Endothelial cell (in vitro differentiated cells): ENCODE measurements at places on chromosomes 2 and 18.

DNA sequence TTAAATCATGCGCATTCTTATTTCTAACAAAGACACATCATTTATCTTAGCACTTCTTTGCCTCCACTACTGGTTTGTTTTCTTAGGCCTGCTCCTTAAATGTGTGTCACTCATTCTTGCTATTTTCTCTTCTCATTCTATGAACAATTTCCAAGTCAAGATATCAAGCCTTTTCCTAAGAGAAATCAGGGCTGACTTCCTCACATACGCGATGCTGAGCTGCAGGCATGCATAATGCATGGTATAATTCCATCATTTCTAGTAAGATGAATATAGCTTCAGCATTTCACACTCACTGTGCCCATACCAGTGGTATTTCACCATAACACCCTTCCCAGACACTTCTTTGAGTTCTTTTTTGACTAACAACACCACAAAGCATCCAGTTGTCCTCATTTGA lies 838.9 kb upstream of the DDX18 start:
- DNase-seq, result no peak

DNA sequence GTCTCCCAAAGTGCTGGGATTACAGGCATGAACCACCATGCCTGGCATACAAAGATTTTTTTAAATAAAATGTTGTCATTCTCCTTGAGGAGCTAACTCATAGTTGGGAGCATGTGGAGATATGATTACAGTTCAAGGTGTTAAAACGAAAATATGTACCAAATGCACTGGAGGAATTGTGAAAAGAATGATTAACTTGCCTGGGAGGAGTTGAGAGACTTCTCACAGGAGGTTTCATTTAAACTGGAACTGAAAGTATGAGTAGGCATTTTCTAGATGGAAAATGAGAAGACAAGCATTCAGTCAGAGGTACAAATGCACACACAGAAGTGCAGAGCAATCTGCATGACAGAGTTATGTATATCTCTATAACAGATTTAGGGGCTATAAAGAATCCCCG lies 126.6 kb upstream of the PDE1A start:
- no peak for DNase-seq

GRCh38 chr2:68059784-68060525 lies 2.8 kb downstream of the C1D start:
- DNase-seq, result no peak

DNA sequence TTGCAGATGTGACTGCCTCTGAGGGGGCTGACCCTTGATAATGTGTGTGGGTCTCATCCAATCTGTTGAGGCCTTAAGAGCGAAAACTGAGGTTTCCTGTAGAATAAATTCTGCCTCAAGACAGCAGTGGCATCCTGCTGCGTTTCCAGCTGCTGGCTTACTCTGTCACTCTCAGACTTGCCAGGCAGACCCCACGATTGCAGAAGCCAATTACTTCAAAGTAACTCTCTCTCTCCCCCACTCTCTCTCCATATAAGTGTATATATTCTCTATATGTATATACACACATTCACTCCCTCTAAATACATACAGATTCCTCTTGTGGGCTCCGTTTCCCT lies 152.5 kb upstream of the ALKAL2 start:
- DNase-seq, result no peak

DNA sequence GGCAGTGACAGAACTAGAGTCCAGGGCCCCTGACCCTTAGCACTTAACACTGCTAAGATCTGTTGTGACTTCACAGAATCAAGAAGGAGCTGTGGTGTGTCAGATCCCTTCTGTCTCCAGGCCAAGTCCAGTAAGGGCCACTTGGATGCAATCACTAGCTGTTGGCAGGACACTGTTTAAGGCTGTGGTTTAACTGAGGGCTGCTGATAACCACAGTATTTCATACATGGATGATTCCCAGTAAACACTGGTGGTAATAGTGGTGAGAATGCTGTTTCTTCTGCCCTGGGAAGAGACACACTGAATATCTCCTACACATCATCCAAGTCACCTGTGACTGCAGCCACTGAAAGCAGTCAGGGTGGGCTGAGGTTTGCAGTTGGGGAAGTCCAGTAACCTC lies 77.7 kb upstream of the FBXO11 start:
- DNase-seq, result no peak

- DNase-seq, result no peak
These were observed 469.3 kb downstream of the PLCL1 start for GRCh38 chr2:198273660-198274059.

DNA sequence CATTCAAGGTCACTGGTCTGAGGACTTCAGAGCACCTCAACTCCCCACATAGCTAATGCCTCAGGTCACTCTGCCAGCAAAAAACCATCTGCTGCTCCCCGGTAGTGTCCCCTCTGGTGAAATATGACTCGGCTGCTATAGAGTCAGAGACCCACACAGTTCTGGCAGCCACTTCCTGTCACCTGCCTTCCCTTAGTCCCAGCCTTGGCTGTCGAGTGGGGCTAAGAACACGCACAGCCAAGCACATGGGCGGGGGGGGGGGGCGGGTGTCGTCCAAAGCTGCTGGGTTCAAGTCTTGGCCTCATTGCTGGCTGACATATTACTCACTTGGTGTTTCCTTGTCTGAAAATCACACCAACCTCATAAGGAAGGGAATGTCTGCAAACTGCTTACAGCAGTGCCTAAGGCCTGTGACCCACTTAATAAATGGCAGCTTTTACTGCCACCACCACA lies 37.5 kb downstream of the POLR1A start:
- DNase-seq, result no peak

DNA sequence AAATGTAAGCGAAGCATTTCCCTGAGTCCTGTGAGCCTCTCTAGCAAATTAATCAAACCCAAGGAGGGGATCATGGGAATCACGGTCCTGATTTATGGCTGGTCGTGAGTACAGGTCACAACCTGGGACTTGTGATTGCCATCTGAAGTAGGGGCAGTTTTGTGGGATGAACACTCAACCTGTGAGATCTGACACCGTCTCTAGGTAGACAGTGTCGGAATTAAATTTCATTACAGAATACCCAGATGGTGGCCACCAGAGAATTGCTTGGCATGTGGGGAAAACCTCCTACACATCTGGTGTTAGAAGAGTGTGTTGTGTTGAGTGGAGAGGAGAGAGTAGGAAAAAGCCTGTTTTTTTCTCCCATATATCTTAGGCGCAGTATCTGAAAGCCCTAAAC lies 12.5 kb downstream of the CAPN14 start:
- no peak for DNase-seq

GRCh38 chr2:148342086-148342485 lies 302.5 kb upstream of the EPC2 start:
- DNase-seq, result no peak

GRCh38 chr18:13982126-13982525 lies 66.8 kb upstream of the MC2R start:
- peak; percentile 29 for DNase-seq

DNA sequence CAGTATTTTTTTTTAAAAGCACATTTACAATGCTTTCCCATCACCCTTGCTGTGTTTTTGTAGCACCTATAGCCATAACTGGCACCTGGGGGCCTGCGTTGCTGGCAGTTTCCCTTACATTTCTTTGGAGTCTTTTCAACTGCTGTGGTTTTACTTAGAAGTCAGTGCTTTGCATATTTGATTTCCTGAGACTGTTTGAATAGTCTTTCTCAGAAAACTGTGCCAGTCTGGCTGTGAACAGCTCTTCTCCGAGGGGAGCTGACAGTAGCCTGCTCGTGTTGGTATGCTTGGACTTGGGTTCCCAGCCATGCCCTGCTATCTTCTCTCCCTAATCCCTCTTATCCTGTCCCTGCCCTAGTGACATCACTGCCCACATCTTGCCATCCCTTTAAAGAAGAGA lies 81.5 kb downstream of the DPP4 start:
- DNase-seq, result no peak

DNA sequence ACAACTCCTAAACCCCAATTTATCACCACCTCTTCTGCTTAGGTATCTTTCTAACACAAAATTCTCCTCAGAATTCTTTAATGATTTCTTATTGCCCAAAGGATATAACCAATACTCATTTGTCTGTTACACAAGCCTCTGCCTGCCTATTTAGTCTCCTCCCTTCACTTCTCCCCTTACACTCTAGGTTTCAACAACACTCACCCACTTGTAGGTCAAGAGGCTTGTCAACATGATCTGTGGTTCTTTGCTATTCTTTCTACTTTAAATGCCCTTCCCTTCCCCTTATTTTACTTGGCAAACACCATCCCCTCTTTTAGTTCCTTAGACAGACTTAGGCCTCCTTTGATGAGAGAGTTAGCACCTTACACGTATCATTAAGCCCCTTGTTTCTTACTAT lies 69.0 kb upstream of the C2orf15 start:
- no peak for DNase-seq

DNA sequence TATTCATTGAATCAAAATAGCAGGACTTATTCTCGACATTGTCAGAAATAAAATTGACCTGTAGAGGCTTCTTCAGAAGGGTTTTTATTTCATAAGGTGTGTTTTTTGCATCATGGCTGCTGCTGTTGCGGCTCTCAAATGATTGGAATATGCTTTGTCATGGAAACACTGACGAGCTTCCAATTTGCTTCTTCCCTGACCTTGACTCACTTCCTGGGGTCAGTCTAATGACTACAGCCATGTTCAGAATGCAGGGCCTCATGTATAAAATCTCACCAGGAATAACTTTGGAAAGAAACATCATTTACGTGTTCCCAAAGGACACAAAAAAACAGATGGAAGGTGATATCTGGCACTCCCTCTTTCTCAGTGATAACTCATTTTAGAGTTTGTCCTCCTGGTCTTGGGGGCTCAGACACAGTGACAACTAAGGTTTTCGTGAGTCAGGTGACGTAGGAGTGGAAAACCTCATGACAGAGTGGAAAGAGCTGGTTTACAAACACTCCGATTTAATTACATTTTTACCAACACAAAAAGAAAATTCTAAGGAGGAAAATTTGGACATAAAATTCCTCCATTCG lies 467.0 kb upstream of the RAB12 start:
- no peak for DNase-seq

DNA sequence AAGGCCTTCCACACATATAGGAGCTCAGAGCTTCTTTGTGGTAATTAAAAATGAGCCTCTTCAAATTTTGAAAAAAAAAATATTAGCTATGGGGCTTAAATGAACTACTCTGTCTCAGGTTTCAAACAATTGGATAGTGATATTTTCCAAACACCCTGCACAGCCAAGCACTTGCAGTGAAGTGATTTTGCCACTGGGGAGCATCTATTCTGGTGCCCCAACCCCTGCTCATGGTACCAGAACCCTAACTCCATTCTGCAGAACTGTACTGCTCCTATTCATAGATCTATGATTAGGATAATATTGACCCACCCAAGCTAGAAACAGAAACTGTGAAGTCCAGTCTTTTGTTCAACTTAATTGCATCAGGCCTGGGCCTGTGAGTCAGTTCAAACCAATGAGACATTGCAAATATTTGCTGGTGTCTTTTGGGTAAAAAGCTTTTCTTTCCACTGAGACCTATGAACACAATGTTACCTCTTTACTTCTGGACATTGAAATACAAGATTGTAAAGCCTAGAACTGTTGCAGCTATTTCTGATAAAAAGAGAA lies 324.0 kb downstream of the GALNT13 start:
- DNase-seq, result no peak

GRCh38 chr2:145812165-145812554 lies 1292.2 kb upstream of the ZEB2 start:
- no peak for DNase-seq

- DNase-seq, result no peak
These were observed 1650.3 kb upstream of the CELF4 start for GRCh38 chr18:39215920-39216319.

GRCh38 chr2:30717081-30717650 lies 90.1 kb downstream of the CAPN13 start:
- DNase-seq, result no peak

GRCh38 chr2:71453404-71454220 lies at the start of gene DYSF:
DYSF (plus strand) TSS chr2:71453561.
- peak; percentile 63 for DNase-seq

DNA sequence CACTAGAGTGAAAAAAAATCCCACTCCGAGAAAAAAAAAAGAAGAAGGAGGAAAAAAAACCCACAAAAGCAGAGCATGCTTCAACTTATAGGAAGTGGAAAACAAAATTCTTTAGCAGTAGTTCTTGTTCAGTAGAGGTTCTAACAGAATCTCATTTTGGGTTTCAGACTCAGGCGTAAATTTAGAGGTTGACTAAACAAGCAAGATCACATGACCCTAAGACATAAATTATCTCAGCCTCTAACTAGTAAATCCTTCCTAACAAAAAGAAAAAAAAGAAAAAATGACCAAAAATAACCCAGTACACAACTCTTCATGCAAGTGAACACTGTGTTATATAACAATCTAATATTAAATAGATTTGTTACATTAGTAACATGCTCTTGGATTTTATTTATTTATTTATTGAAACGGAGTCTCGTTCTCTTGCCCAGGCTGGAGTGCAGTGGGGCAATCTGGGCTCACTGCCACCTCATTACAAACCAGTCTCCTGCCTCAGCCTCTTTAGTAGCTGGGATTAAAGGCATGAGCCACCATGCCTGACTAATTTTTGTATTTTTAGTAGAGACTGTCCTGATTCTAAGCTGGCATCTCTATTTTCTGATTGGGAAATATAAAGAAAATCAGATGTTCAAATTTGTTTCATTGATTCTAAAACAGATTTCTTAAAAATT lies 35.4 kb downstream of the PPP4R3B start:
- no peak for DNase-seq

DNA sequence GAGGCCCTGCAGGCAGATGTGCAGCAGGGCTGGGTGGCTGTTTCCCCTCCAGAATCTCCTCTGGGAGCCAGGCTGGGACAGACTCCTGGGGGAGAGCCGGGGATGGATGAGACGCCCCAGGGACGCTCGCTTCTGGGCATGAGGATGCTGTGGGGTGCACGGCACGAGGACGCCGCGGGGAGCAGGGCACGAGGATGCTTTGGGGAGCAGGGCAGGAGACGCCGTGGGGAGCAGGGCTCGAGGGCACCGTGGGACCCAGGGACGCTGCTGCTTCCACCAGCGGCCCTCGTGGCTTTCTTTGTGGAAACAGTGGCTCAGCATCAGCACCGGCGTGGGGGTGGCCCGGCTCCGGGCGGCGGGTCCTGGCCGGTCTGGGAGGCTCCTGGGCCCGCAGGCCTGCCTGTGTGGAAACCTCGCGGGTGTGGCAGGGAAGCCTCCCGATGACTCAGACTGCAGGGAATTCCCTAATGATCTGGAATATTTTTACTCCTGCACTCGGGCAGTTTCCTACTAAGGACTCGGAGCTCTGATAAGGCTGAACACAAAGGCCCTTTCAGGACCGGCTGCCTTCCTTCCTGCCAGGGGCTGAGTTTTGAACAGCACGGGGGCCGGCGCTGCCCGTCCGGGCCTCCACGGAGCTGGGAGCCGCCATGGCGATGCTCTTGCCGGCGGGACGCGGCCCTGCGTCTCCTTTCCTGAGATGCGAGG lies 62.6 kb downstream of the NFATC1 start:
- peak; percentile 58 for DNase-seq

DNA sequence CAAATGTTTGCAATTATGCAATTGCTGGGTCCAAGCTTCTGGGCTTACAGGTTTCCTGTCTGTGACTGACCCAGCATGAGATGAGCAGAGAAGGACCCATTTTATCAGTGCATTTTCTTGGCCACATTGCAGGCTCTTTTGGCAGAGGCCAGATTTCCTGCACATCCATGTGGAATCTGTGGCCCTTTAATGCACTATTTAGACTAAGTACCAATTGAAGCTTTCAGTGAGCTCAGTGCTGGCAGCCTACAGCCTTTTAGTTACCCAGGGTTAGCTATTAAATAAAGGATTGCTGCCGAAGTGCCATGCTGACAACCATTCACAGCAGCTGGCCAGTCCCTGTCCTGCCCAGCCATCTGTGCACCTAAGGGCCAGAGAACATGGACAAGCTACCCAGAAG lies 165.0 kb downstream of the ANKRD30B start:
- no peak for DNase-seq

- no peak for DNase-seq
These were observed 6.3 kb upstream of the RALBP1 start for GRCh38 chr18:9468998-9469397.

GRCh38 chr2:235091983-235092382 lies 140.2 kb downstream of the SH3BP4 start:
- DNase-seq, result no peak
